Activated T-cell treated with anti-CD3 and anti-CD28 coated beads, Interleukin-2, amount 50 U/mL, for 48 hours (primary cell): ENCODE measurements at places on chromosomes 7 and 10.
A peak's percentile ranks its signal among the peaks of the same experiment; 100 is the strongest.

GRCh38 chr10:30538086-30538485 lies 91.5 kb downstream of the LYZL2 start:
- no peak for DNase-seq

- no peak for DNase-seq
These were observed 63.3 kb upstream of the PRSS1 start for GRCh38 chr7:142685877-142686508.

- DNase-seq, result peak; percentile 77
These were observed 29.5 kb upstream of the ANKRD2 start for GRCh38 chr10:97543025-97543546.

DNA sequence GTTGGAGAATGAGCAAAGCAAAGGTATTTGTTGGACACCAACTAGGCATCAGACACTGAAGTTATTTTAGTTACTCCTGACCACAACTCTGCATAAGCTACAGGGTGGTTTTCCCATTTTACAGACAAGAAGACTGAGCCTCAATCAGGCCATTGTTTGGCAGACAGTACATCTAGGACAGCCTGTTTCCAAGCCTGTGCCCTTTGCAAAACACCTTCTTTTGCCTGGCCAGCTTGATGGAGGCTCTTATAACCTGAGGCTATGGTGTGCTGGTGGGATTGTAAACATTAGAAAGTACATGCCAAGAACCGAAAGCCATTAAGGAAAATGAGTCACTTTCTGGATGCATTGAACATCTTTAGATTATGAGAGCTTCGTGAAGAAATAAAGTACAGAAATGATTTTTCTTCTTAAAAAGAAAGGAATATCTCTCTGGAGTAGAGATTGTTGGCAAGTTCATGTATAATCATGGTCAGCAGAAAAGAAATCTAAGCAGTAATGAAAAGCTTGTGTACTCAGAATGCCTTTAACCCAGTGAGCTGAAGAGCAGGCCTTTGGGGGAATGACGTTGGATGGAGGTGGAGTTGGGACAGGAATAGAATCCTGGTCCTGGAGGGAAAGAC lies 140.6 kb downstream of the KIAA1217 start:
- DNase-seq, result no peak

DNA sequence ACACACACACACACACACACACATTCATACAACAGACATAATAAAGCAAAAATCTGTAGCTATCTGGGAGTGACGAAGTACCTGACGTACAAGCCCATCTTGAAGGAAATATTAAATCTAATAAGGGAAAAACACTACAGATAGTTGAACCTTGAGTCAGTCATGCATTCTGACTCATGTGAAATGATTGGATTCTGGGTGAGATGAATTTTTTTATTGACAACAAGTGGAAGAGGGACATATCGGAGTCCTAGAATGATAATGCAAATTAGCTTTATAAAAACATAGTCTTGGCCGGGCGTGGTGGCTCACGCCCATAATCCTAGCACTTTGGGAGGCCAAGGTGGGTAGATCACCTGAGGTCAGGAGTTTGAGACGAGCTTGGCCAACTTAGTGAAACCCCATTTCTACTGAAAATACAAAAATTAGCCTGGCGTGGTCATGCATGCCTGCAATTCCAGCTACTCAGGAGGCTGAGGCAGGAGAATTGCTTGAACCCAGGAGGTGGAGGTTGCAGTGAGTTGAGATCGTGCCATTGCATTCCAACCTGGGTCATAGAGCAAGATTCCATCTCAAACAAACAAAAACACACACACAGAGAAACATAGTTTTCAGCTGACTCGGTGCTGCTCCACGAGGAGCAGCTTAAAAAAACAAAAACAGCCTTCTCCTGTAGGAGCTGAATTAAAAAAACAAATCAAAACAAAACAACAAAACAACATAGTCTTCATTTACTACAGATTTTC lies 154.4 kb upstream of the MKLN1 start:
- no peak for DNase-seq

- DNase-seq, result no peak
These were observed 1.8 kb downstream of the COMMD3 start for GRCh38 chr10:22317771-22318565.

DNA sequence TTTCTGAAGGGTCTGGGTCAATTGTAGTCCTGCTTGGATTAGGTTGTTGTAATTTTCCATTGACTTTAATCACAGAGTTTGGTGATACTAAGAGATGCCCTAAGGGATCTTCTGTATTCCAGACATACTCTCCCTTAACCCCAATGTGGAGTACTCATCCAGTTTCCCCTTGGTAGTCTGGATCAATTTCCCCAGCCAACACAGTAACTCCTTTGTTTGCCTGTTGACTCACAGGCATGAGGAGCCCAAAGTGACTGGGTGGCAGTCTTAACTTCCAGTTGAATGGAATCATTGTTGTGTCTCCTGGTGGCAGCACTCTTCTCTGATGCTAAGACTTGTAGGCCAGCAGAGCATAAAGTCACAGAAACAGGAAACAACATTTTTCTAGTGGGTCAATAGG lies 41.5 kb upstream of the PIK3CG start:
- DNase-seq, result no peak

- DNase-seq, result peak; percentile 27
These were observed 740 bp downstream of the GALNT11 start for GRCh38 chr7:152025937-152026890.

GRCh38 chr10:6035101-6035834 lies 26.9 kb downstream of the IL2RA start:
- DNase-seq, result peak; percentile 41

DNA sequence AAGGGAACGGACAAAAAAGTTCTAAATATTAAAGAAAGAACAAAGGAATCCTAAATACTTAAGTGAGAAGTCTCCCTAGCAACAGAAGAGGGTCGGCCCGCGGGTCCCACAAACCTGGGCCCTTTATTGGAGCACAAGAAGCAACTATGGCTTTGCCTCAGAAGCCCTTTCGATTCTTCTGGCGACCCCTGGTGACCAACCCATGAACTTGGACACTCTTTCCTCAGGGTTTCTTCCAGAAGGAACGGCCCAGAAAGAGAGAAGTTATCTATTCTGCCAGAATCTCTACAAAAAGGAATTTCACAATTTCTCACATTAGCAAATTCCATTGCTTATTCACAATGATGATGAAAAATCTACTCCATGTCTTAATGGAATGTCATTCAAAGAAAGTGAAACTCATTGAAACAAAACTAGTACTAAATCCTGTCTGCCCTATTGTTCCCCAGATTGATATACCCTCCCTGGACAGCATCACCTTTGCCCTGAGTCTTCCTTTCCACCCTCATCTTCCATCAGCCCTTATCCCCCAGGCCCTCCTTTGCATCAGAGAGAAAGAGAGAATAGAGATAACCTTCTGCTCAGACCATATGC lies 43.7 kb downstream of the CPVL start:
- peak; percentile 62 for DNase-seq

- DNase-seq, result no peak
These were observed 223.5 kb downstream of the SNX13 start for GRCh38 chr7:17716816-17717215.

DNA sequence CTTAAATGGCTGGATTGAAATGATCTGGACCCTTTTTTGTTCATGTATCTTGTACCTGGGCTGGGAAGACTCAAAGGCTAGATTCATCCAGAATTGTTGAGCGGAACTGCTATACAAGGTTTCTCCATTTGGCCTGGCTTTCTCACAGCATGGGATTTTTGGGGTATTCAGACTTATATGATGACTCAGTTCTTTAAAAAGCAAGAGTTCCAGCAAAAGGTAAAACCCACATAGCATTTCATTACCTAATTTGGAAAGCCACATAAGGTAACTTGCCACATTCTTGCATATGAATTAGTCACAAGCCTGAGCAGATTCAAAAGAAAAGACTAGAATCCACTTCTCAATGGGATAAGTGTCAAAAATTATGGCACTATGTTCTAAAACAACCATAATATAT lies 137.4 kb downstream of the HGF start:
- no peak for DNase-seq

GRCh38 chr10:131981429-131982184 lies at the start of gene BNIP3:
Gene BNIP3 (minus strand): TSS chr10:131981923. CDS start chr10:131981806, 117 bp downstream.
- peak; percentile 95 for DNase-seq

DNA sequence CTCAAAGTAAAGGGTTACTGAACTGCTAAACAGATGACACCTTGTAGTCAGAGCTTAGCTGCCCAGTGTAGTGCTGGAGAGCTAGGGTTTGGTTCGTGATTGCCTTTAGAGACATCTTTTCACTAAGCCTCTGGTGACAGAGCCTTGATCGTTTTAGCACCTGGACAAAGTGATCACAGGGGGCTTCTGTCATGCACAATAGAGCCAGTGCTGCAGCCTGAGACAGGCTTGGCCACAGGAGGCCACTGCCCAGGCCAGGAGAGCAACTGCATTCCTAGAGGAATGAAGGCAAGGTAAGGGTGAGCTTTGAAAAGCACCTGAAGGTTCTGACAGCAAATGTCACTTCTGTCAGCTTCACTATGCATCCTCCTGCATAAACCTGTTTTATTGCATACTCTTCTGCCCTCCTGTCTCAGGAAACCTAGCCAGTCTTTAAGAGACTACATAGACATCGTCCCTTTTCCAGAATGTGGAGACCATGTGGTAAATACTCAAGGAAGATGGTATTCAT lies 122.9 kb downstream of the NPY start:
- no peak for DNase-seq

DNA sequence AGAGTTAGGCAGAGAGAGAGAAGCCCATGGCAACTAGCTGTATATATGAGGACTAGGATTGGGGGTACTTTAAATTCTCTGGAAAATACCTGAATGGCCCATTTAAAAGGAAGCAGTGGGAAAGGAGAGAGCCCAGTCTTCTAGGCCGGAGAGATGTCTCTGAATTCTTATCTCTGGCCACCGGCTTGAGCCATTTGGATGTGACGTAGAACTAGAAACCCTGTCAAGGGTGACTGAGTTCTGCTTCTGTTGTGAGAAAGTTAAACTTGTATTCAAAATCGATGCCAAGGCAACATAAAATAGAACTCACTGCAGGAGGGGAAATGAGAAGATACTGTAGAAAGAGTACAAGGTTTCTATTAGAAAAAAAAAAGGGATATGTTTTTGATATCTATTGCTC lies 6.3 kb upstream of the GSTK1 start:
- DNase-seq, result no peak

DNA sequence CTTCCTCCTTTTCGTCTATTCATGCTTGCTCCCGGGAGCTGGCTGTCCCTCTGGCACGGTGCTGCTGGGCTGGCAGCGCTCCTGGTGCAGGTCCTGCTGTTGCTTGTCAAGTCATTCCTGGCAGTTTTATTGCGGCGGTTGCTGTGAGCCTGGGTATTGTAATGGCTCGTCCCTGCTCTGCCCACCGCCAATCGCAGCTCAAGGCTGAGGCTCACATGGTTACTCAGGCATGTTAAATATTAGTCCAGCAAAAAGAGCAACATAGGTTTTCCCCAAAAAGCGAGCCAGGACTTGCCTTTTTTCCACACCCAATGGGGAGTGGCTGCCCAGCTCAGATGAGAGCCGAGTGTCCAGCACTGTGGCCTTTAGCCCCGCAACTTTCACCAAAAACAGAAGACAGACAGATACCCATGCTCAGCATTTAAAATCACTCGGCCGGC lies 492.9 kb upstream of the FOXK1 start:
- DNase-seq, result no peak

GRCh38 chr10:101165736-101166135 lies 34.6 kb downstream of the TLX1 start:
- no peak for DNase-seq

DNA sequence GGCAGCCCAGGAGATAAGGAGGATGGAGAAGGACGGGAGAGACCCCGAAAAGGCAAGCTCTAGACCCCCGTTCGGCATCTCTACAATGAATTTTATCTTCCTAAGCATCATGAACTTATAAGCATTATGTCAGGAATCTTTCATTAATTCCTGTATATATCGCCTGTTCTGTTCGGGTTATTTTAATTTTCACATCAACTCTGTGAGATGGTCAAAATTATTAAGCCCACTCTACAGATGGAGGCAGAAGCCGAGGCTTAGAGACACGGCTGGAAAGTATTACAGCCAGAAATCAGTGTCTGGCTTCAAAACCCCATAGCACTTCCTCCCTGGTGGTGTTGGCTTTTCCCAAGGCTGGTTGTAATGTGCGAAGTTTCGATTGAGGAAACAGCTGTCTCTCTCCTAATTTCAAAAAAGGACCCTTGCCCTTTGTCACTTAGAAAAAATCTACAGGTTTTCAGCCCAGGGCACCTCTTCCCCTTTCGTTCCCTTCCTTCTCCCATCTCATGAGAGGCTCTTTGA lies 1.5 kb upstream of the GRM8 start:
- DNase-seq, result no peak

GRCh38 chr10:125149036-125149679 lies 11.2 kb downstream of the CTBP2 start:
- no peak for DNase-seq

- peak; percentile 0 for DNase-seq
These were observed 3.0 kb upstream of the CXCL12 start for GRCh38 chr10:44387853-44388251.

GRCh38 chr7:17521437-17521836 lies 223.0 kb downstream of the AHR start:
- DNase-seq, result no peak

GRCh38 chr10:15346440-15347141 lies 24.5 kb downstream of the FAM171A1 start:
- DNase-seq, result no peak

GRCh38 chr7:143514487-143514886 lies 36.8 kb downstream of the TAS2R41 start:
- no peak for DNase-seq

GRCh38 chr7:129569811-129570215 lies 41.7 kb upstream of the NRF1 start:
- DNase-seq, result no peak

- no peak for DNase-seq
These were observed 592.7 kb upstream of the GALNT17 start for GRCh38 chr7:70539205-70539604.

- DNase-seq, result no peak
These were observed 102.5 kb downstream of the CYTH3 start for GRCh38 chr7:6169805-6170520.

GRCh38 chr10:100020886-100021253 lies 11.1 kb upstream of the DNMBP start:
- no peak for DNase-seq

DNA sequence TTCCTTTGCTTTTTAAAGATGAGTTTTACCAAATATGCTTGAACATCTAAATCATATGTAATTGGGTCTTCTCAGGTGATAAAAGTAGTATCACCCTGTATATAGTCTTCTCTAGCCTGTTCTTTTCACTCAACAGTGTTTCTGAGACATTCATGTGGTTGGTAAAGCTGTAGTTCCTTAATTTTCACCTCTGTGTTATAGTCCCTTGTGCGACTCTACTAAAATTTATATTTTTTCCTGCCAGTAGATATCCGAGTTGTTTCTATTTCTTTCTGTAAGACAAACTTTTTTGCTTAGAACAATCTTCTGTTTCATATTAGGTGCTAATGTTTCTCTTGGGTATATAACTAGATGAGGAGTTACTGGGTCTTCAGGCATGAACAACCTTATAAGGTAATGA lies 35.6 kb downstream of the SYPL1 start:
- no peak for DNase-seq

DNA sequence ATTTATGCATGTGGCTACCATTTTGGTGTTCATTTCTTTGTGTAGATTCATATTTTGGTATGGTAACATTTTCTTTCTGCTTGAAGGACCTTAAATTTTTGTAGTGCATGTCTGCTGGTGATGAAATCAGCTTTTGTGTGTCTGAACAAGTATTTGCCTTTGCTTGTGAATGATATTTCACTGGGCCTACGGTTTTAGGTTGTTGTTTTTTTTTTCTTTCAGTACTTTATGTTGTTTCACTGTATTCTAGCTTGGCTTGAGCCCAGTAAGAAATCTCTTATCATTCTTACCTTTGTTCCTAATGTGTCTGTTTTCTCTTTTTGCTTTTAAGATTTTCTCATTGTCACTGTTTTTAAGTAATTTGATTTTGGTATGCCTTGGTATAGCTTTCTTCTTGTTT lies 31.9 kb downstream of the SAMD8 start:
- no peak for DNase-seq

- no peak for DNase-seq
These were observed 130.1 kb downstream of the NEBL start for GRCh38 chr10:20767028-20767427.
